ENCODE measurements at places on chromosomes 2 and 18.

GRCh38 chr2:102187496-102188150, 800 bp downstream of the IL1RL2 start:
- peak; percentile 68 for DNase-seq
- peaks cover 10% of the 10 kb centered on the region for H3K27me3 ChIP-seq
- peaks cover 11% of the 10 kb centered on the region for H3K4me1 ChIP-seq

- H3K27ac ChIP-seq = no peak overlapping the region
- no peaks in the 10 kb centered on the region for H3K27me3 ChIP-seq
- no peaks in the 10 kb centered on the region for H3K36me3 ChIP-seq
- no peak overlapping the region for H3K4me3 ChIP-seq
Measured at GRCh38 chr2:41922177-41922576, 125.6 kb upstream of the PKDCC start.

GRCh38 chr2:10224734-10225133, 78.0 kb upstream of the HPCAL1 start:
- no peak overlapping the region for H3K4me3 ChIP-seq
- H3K4me1 ChIP-seq = no peaks in the 10 kb centered on the region
- no peaks in the 10 kb centered on the region for H3K27me3 ChIP-seq

- no peak for DNase-seq
- H3K4me1 ChIP-seq = no peaks in the 10 kb centered on the region
- H3K4me3 ChIP-seq = no peak overlapping the region
Measured at GRCh38 chr2:7858624-7859023, 823.2 kb upstream of the ID2 start.

DNA sequence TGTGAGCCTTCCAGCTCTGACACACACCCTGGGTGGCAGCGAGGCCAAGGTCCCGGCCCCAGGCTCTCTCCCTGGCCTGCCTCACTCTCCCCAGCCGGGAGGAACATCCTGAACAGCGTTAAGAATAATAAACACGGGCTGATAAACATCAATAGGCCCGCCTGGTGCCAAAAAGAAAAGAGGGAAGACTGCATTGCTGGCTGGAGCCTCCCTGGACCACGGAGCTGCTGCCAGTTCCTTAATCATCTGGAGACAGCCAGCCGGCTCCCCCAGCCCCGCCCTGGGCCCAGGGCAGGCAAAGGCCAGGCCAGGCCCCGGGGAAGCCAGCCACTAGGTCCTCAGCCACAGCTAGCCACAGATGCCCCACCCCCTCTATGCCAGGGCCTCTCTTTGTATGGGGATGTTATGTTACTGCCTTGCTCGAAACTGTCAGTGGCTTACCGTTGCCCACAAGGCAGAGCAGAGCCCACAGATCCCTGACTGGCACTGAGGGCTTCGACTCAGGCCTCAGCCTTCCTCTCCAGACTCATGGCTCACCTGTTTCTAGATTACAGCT, 293.7 kb downstream of the DYSF start:
- peaks cover 16% of the 10 kb centered on the region for H3K4me1 ChIP-seq
- H3K27me3 ChIP-seq = no peaks in the 10 kb centered on the region
- no peak overlapping the region for H3K27ac ChIP-seq
- peak; percentile 42 for DNase-seq
- no peak overlapping the region for H3K4me3 ChIP-seq
- no peaks in the 10 kb centered on the region for H3K36me3 ChIP-seq

GRCh38 chr2:54611830-54612545, 111.5 kb upstream of the EML6 start:
- H3K27me3 ChIP-seq = no peaks in the 10 kb centered on the region
- H3K36me3 ChIP-seq = no peaks in the 10 kb centered on the region
- DNase-seq = no peak
- H3K27ac ChIP-seq = no peak overlapping the region
